ENCODE measurements at places on chromosomes 2 and 18.

GRCh38 chr18:76209597-76209996 lies 285.4 kb downstream of the ZNF516 start:
- no peak for DNase-seq

DNA sequence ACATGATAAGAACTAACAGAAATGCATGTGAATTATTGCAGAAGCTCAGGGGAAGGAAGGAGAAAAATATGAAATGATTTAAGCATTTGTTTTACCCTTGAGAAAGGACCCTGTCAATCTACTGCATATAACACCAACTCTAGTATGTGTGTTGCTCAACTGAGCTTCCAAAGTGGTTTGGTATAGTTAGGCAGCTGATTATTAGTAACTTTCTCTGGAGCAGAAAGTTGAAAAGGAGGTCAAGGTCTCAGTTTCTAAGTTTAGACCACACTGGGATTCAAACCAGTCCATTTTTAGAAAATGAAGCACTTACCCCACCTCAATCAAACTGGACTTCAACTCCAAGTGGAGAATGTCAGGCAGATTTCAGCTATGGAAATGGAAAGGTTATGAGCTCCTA lies 123.3 kb upstream of the CDC42EP3 start:
- no peak for DNase-seq

DNA sequence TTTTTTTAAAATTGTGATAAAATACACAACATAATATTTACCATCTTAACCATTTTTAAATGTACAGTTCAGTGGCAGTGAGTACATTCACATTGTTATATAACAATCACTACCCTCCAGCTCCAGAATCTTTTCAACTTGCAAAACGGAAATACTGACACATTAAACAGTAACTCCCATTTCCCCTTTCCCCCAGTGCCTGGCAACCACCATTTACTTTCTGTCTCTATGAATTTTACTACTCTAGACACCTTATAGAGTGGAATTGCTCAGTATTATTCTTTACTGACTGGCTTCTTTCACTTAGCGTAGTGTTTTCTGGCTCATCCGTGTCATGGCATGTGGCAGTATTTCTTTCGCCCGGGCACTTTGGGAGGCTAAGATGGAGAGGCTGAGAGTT lies 32.6 kb downstream of the FASTKD2 start:
- DNase-seq = no peak

DNA sequence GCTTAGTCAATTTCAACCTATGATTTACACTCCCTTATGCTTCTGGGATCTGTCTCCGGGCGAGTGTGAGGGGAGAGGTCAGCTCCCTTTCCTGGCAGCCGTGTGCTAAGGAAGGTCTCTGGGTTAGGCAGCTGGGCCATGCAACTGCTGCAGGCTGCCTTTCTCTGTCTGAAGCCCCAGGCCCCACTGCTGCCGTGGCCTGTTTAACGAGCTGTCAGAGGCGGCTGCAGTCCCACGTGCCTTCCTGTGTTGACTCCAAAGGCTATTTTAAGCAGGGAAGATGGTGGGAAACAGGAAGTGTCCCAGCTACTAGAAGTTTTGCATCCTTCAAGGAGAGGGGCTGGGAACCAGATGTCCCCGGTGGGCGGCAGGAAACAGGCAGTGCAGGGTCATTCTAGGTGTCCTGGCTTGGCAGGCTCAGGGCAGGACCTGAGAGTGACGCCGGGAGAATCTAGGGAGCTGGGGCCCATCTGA lies 186.4 kb downstream of the TNS1 start:
- DNase-seq = no peak

DNA sequence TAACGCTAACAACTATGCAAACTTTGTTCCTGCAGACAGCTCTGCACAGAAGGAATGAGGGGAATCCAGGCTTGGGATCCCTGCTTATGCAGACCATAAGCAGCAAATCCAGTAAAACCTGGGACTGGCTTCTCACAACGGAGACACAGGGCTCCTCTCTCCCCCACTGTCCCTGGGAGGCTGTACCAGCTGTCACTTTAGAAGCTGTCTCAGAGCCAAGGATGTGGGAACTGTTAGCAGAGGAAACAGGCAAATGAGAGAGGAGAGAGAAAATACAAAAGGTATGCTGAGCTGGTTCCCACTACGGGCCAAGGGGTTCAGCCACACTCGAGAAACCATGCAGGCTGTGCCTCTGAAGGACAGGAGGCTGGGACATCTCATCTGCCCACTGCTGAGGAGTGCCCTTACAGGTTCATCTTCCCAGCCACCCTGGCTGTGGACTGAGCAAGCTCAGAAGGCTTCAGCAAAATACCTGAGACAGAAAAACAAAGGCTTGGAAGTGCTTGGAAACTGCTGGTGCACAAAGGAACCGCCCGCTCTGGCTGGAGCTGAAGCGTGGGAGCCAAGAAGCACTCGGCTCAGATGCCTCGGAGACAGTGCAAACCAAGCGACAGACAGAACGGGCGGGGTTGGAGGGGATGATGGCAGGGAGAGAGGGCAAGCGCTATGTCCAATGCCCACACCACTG lies 72.5 kb downstream of the FAM210A start:
- no peak for DNase-seq

- DNase-seq = no peak
Observed at GRCh38 chr2:5764041-5764440, 71.9 kb downstream of the SOX11 start.

- peak; percentile 45 for DNase-seq
Observed at GRCh38 chr2:45652090-45653031, 886 bp downstream of the PRKCE start.

- no peak for DNase-seq
Observed at GRCh38 chr2:106208874-106209273, 14.8 kb upstream of the UXS1 start.

DNA sequence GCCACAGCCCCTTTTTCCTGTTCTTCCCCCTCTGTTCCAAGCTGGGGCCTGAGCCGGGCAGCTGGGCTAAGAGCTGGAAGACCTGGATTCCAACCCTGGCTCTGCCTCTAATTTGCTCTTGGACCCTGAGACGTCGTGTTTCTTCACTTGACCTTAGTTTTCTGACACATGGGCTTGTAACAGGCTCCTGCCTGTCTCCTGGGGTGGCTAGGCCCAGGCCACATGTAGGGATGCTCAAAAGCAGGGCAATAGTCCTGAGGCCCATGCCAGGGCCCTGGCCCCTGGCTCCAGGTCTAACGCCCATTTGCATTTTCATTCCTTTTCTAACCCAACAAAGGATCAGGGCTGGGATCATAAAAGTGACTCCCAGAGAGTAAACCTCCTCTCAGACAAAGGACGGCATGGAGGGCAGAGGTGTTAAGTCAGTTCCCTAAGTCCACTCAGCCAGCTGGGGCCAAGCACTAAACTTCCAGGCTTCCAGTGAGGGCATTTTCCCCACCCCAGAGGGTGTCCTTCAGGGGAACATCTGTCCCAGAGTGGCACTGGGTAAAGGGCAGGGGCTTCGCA lies 16.6 kb upstream of the DNMT3A start:
- DNase-seq = no peak

DNA sequence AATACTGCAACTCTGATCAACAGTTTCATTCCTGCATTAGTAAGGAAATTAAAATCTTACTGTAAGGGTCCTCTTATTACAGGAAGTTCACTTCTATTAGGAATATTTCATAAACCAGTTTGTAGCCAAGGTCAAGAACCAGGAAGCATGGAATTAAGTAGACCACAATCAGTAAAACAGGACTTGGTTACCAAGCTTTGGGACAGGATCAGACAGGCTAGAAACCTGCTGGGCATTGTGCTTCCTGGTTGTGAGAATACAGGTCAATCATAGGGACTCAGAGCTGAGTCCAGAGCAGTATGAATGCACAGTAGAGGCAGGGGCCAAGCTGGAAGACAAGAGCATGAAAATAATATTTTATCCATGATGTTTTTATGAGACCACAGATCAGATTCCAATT lies 248.0 kb downstream of the IKZF2 start:
- no peak for DNase-seq
